Tongue (tissue), 3 donors: ENCODE measurements at places on chromosomes 12 and 14. TPM values are rescaled to one million over a fixed set of nuclear protein-coding genes. Genes with fewer than 3 reads are reported as not detected.

- DNase-seq, result peak; percentile 62
These were observed 43.4 kb upstream of the KCNA1 start for GRCh38 chr12:4866299-4866698.

The SLC16A7 gene
- total RNA-seq, result 26.2 TPM

The SLC39A5 gene
- 0.31 TPM for total RNA-seq

DNA sequence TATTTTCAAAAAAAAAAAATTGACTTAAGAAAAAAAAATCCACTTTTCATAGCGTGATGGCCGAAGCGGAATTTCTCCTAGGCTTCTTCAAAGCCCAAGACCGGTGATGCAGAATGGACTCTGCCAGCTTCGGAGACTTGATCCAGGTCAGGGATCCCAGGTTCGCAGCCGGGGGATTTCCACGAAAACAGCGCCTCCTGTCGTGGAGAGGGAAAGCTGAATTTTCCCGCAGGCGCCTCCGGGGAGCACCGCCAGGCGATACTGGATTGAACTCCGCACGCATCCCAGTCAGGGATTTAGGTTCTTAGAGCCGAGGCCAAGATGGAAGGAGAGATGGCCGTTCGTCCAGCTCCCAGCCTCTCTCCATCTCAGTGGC is 2.1 kb downstream of the TTC6 start:
- peak; percentile 26 for DNase-seq

- DNase-seq, result no peak
These were observed 21.3 kb downstream of the POU6F1 start for GRCh38 chr12:51196547-51196946.

The SMCO2 gene
- total RNA-seq, result not detected

GRCh38 chr12:80701388-80701787 is 6.0 kb upstream of the MYF6 start:
- no peak for DNase-seq

- DNase-seq, result no peak
These were observed 8.4 kb downstream of the HOXC8 start for GRCh38 chr12:54017027-54017788.

The HCAR2 gene
- total RNA-seq, result 3.4 TPM

- no peak for DNase-seq
These were observed 9.0 kb upstream of the LRP6 start for GRCh38 chr12:12275874-12276273.

The CELA1 gene
- total RNA-seq, result not detected

The LRRC10 gene
- not detected for total RNA-seq

- no peak for DNase-seq
These were observed 10.6 kb downstream of the SRP54 start for GRCh38 chr14:34993426-34993825.

The STAB2 gene
- total RNA-seq, result 8.6 TPM

- no peak for DNase-seq
These were observed 7.0 kb upstream of the CCT2 start for GRCh38 chr12:69578283-69578682.

The CCDC85C gene
- 8.4 TPM for total RNA-seq
